ENCODE measurements at places on chromosomes 13 and 19. TPM values are rescaled to one million over a fixed set of nuclear protein-coding genes. Genes with fewer than 3 reads are reported as not detected.

The MISP3 gene
- 3.0 TPM for total RNA-seq

The ZNF296 gene
- 1.3 TPM for total RNA-seq

The ZNF576 gene
- total RNA-seq: 15.5 TPM

- no peak for DNase-seq
These were observed 1560.0 kb downstream of the PCDH9 start for GRCh38 chr13:65670014-65670625.

GRCh38 chr13:73572824-73573223, 514.0 kb downstream of the KLF5 start:
- no peak for DNase-seq

Measured in progenitor cell of endocrine pancreas (in vitro differentiated cells).